ENCODE measurements at places on chromosomes 12 and 14. TPM values are rescaled to one million over a fixed set of nuclear protein-coding genes. Genes with fewer than 3 reads are reported as not detected.

The RD3L gene
- not detected for total RNA-seq

The WASHC3 gene
- total RNA-seq, result 36.6 TPM

The SLC6A15 gene
- 0.39 TPM for total RNA-seq

- no peaks in the 10 kb centered on the region for H3K4me1 ChIP-seq
- no peak for DNase-seq
- peaks cover 60% of the 10 kb centered on the region for H3K27me3 ChIP-seq
- no peak overlapping the region for H3K4me3 ChIP-seq
- no peaks in the 10 kb centered on the region for H3K36me3 ChIP-seq
Observed at GRCh38 chr12:6314776-6315175, 4.3 kb downstream of the PLEKHG6 start.

- no peak overlapping the region for H3K4me3 ChIP-seq
- H3K27ac ChIP-seq, result no peak overlapping the region
- no peaks in the 10 kb centered on the region for H3K27me3 ChIP-seq
- no peaks in the 10 kb centered on the region for H3K4me1 ChIP-seq
Observed at GRCh38 chr14:62792578-62792977, 252.7 kb downstream of the KCNH5 start.

GRCh38 chr14:100503251-100503650, 84.0 kb downstream of the BEGAIN start:
- H3K4me3 ChIP-seq, result no peak overlapping the region
- no peak overlapping the region for H3K27ac ChIP-seq
- no peaks in the 10 kb centered on the region for H3K4me1 ChIP-seq
- no peak for DNase-seq
- no peaks in the 10 kb centered on the region for H3K27me3 ChIP-seq
- no peaks in the 10 kb centered on the region for H3K36me3 ChIP-seq

- no peak overlapping the region for H3K27ac ChIP-seq
- no peaks in the 10 kb centered on the region for H3K27me3 ChIP-seq
- no peaks in the 10 kb centered on the region for H3K36me3 ChIP-seq
- no peak overlapping the region for H3K4me3 ChIP-seq
- H3K4me1 ChIP-seq, result peaks cover 6% of the 10 kb centered on the region
Observed at GRCh38 chr14:22380571-22381407, 208.2 kb downstream of the DAD1 start.

- no peak overlapping the region for H3K27ac ChIP-seq
- H3K27me3 ChIP-seq, result peaks cover 9% of the 10 kb centered on the region
- H3K4me3 ChIP-seq, result no peak overlapping the region
- no peaks in the 10 kb centered on the region for H3K36me3 ChIP-seq
- DNase-seq, result peak; percentile 41
- no peaks in the 10 kb centered on the region for H3K4me1 ChIP-seq
Observed at GRCh38 chr12:130124605-130125244, 37.5 kb upstream of the FZD10 start.

DNA sequence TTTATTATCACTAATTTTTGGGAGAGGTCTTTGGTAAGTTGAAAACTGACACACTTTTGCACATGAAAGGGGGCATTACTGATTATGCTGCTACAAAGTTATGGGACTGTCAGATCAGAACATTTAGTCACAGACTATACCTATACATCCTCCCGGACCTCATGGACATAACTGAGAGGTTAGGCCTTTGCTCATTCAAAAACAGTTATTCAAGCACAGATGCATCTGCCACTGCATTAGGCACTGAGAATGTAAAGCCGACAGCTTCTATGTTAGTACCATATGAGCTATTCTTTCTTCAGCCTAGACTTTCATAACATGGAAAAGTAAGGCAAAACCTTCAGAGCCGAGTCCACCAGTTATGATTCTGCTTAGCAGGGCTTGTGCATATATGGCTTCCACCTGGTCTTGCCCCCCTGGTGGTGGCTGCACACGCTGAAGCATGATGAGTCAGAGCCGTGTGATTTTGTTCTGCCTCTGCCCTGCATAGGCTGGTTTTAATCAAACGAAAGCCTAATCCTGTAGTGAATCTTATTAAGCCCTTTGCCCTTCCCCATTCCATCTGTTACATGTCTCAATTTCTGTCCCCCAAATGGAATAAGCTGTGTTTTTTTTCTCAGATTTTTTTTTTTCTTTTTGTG, 21.8 kb upstream of the RNU6-8 start:
- H3K36me3 ChIP-seq, result no peaks in the 10 kb centered on the region
- no peaks in the 10 kb centered on the region for H3K27me3 ChIP-seq
- no peak overlapping the region for H3K4me3 ChIP-seq
- no peaks in the 10 kb centered on the region for H3K4me1 ChIP-seq
- no peak overlapping the region for H3K27ac ChIP-seq
- no peak for DNase-seq

DNA sequence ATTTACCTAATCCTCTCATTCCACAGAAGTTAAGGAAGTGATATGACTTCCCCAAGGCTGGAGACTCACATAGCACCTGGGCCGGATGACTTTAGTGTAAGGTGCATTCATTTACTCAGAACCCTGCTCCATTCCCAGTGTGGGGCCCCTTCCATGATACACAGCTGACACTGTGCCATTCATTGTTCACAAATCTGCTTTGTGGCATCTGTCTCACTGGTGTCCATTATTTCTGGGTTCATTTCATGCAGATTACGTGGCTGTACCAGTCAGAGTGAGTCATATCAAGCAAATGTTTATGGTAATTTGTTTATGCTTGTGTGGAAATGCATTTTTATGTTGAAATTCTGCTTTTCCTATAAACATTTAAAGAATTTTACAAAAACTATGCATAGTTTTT, 5.2 kb downstream of the ANO4 start:
- H3K4me3 ChIP-seq, result no peak overlapping the region
- peaks cover 4% of the 10 kb centered on the region for H3K27me3 ChIP-seq
- no peak overlapping the region for H3K27ac ChIP-seq
- no peaks in the 10 kb centered on the region for H3K36me3 ChIP-seq
- DNase-seq, result no peak

All from spleen (tissue), 13 donors.